Anterior cingulate cortex (tissue), 58 donors: ENCODE measurements at places on chromosomes 6 and 20.

DNA sequence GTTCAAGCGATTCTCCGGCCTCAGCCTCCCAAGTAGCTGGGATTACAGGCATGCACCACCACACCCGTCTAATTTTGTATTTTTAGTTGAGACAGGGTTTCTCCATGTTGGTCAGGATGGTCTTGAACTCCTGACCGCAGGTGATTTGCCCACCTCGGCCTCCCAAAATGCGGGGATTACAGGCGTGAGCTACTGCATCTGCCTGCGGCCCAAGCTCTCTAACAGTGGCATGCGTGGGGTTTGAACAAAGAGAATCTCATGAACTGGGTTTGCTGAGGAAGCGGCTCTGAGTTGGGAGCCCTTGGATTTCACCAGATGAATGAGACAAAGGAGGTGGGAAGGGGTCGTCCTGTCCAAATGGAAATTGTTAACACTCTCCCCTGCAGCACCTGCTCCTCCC lies 33.2 kb upstream of the CD83 start:
- no peak for DNase-seq

GRCh38 chr20:5100684-5101347 lies 18.9 kb downstream of the PCNA start:
- peak; percentile 63 for DNase-seq

- DNase-seq = peak; percentile 82
These were observed at the start of gene PRR18 for GRCh38 chr6:166308033-166308768. TSS of gene PRR18 (minus strand) at chr6:166308392. CDS start at chr6:166308142, 250 bp downstream.

DNA sequence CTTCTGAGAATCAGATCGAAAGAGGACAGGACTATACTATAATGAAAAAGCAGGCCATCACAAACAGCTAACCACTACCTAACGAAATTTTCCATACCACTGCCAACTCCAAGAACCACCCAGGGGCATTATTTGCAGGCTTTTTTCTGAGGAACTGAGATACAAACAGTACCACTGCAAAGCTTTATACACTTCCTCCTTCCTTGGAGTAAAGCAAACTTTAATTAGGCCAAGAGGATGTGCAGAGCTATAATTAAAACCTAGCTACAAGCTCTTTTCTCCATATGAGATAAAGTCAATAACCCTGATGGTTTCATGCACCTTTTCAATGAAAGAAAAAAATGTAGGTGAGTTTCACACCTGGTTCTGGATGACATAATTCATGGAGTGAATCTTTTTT lies 68.5 kb downstream of the ELOVL5 start:
- no peak for DNase-seq

DNA sequence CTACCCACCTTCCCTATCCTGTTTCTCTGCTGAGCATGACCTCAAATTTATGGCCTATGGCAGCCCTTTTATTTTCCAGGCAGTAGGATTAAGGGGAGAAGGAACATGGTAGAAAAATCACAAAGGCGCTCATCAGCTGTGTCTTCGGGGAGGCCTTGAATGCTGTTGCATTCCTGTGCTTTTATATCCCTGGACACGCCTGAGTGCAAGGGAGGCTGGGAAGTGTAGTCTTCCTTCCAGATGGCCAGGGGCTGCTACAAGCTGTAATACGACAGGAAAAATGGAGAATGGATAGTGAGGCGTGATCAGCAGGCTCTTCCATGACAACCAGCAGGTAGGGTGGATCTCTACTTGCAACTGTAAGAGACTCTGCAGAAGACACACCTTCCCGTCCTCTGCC lies 210.9 kb upstream of the GGTLC1 start:
- DNase-seq = no peak

DNA sequence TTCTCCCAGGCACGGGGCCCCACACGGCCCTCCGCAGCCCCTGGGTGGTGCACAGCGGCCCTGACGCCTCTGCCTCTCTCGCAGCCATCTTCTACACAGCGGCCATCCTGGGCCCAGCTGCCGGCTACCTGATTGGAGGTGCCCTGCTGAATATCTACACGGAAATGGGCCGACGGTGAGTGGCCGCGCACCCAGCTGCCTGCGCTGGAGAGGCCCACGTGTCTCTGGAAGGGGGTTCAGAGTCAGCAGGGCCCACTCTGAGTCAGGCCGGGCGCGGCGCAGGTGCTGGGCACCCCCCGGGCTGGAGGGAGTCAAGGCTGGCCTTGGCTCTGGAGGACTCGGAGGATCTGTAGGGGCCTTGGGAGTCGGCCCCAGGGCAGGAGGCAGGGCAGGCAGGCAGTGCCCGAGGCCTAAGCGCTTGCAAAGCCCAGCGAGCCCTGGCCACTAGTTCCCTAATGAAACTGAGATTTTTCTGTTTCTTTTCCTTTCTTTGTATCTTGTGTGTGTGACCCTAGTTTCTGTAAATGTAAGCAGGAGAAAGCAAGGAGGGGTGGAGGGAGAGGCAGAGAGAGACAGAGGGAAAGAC lies 16.4 kb downstream of the SLCO4A1 start:
- no peak for DNase-seq

- DNase-seq = no peak
These were observed 127.9 kb upstream of the NXT1 start for GRCh38 chr20:23222531-23223200.

- DNase-seq = no peak
These were observed 75.6 kb upstream of the GNRH2 start for GRCh38 chr20:2967841-2968240.

DNA sequence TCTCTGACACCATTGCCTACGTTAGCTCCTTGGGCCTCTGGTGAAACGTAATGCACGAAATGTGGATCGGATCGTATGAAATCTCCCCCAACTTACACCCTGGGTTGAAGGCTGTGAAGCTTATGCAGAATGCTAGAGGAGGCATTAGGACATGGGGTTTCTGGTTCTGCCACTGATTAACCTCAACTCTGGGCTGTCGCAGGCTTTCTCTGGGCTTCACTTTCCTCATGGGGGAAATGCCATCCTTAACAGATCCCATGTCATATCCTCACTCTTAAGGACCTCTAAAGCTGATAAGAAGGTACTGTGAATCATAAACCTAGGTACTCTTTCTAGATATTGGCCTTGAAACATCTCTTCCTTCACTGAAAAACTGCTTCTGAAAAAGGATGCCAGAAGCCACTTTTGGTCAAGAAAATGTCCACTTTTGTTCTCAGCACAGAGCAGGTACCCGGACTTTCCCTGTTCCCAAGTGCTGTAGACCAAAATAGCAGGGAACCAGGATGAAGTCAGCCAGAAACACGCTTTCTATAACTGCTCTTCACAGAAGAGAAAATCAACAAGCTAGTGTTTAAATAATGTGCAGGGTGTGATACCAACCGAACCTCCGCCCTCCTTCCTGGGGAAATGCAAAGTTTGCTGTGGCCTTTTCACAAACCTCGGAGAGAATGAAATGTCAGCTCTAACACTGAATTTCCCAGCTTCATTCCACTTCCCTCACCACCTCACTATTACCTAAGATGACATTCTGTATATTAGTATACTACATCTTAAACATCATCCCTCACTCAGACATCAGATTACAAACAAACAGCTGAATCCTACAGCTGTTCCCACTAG lies 118.9 kb downstream of the BACH2 start:
- DNase-seq = no peak

GRCh38 chr6:101477436-101477835 lies 83.9 kb downstream of the GRIK2 start:
- DNase-seq = no peak

DNA sequence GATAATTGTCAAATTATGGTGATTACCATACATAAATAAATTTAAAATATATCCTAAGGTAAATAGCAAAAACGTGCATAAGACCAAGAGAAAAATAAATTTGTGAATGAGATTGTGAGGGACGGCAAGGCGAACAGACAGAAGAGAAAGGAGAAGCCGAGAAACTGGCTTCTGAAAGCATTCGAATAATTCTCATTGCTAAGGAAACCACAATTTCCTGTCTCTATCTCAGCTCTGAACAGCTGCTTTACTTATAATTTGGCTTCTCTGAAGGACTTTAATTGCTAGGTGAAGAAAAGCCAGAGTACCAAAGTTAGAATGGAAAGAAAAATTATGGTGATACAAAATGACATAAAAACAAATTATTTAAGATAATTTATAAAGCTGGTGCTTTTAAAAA lies 79.0 kb upstream of the RGS17 start:
- no peak for DNase-seq

DNA sequence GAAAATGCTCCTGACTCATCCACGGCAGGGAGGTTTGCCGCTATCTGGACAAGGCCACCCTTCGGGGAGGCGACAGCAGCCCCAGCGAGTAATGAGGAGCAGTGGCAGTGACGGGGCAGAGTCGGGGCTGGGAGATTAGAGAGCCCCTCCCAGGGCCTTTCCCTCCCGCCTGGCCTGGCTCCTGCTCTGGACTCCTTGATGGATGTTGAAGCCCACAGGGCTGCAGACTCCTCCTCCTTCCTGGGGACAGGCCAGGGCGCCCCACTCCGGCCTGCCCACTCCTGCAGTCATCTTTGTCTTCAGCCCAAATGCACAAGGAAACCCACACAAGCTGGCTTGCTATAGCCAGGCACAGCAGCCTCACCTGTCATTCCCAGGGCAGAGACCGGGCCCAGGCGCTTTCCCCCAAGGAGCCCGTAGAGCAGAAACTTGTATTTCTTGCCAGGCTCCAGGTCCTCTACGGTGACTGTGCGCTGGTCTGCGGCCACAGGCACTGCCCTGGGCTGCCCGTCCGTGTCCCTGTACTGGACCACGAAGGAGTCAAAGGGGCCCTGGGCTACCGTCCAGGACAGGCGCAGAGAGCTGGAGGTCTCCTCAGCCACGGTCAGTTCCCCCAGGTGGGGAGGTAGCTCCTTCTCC lies 7.7 kb downstream of the CYP21A2 start:
- DNase-seq = no peak

DNA sequence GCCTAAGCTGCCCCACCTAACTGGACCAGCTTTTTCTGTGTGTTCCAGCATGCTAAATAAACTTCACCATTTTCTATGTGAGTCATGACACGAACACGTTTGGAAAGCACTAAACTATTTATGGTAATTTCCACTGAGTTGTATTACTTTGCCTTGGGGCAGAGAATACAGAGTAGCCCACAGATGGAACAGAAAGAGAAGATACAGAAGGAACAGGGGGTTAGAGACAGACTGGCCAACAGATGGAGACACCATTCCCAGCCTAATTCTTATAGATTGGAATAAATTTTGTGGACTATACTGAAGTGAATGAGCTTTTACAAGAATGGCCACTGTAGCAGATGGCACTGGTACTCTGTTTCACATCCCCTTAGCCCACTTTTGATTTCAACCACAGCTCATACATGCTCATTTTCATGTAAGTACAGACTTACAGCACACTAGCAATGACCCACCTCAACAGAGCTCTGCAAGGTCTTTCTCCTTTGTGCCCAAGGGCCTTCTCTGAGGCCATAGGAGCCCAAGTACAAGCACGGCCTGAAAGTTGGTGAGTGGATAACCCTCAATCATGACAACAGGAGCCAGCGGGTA lies 13.1 kb upstream of the NT5DC1 start:
- DNase-seq = no peak

GRCh38 chr6:6006428-6007365 lies at the start of gene NRN1:
TSS of gene NRN1 (minus strand) at chr6:6006925. CDS start at chr6:6006749, 176 bp downstream.
- no peak for DNase-seq

DNA sequence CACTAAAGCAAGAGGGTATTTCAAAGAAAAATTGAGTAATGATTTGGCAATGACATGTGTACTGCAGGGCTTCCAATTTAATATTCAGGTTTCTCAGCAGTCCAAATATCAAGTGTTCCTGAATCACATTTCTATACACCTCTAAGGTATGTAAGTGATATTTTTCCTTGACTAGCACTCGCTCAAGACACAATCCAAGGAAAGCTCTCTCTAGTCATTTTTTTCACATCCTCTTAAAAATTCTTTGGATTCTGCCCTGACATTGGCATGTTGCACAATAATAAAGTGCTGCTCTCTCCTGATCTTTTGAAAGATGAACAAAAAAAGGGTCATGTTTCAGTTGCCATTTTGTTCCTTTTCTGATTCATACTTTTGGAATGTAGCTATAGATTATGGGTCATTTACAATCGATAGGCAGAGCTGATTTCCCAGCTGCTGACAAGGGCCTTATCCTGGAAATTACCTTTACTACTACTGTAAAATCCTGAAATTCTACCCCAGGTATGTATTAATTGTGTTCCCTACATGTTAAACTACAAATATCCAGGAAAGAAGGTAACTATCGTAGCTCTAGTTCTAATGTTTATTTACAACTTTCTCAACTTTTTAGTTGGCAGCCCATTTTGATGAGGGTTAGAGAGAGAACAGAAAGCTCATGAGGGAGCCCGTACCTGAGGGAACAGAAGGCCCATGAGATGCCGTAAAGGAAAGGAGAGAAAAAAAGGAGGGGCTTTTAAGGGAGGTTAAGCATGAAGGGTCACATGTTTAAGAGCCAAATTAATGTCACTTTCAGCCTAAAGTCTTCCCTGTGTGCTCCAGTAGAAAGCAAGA lies 22.2 kb upstream of the ADGRG6 start:
- no peak for DNase-seq

GRCh38 chr6:30542915-30543314 lies 13.4 kb downstream of the GNL1 start:
- no peak for DNase-seq

GRCh38 chr6:49325891-49326290 lies 137.2 kb downstream of the MMUT start:
- no peak for DNase-seq
